ENCODE measurements at places on chromosomes 4 and X.

DNA sequence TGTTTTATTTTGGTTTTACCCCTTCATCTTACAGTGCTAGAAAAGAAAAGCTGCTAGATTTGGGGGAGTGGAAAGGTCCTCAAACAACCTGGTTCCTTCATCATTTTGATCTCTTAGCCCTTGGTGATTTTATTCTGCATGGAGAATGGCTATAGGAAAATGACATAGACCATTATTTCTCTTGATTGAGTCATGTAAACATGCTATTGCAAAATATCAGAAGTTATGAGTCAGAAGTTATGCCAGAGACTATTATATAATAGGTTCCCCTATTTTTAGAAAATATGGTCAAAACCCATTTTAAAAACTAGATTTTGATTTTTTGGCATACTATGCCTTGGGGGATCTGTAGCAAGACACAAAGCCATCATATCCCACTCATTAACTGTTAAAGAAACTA lies 83.7 kb upstream of the FAM9C start:
- no peak for DNase-seq

DNA sequence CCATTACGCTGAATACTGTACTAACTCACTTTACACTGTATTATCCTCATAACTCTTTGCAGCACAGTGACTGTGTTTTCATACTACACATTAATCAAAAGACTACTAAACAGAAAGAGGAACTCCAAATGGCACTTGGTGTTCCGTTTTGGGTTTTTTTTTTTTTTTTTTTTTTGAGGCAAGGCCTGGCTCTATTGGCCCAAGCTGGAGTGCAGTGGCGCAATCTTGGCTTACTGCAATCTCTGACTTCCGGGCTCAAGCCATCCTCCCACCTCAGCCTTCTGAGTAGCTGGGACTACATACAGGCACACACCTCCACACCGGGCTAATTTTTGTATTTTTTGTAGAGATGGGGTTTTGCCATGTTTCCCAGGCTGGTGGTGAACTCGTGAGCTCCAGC lies 10.7 kb downstream of the KLHL8 start:
- no peak for DNase-seq

DNA sequence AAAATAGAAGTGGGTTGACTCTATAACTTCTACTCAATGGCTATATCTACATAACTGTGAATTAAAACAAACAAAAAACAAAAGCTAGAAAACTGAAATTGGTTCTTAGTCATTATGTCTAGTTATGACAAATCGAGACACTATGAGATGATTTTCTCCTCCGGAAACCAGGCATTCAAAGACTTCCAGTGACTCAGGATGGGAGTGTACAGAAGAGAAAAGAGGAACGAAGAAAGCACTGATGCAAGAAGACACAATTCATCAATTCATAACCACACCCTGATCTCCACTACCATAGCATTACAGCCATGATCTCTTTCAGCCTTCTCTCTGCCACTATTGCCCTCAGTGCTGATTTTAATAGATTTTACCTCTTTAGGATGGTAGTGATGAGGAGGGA lies 253.6 kb downstream of the CBLL2 start:
- no peak for DNase-seq

DNA sequence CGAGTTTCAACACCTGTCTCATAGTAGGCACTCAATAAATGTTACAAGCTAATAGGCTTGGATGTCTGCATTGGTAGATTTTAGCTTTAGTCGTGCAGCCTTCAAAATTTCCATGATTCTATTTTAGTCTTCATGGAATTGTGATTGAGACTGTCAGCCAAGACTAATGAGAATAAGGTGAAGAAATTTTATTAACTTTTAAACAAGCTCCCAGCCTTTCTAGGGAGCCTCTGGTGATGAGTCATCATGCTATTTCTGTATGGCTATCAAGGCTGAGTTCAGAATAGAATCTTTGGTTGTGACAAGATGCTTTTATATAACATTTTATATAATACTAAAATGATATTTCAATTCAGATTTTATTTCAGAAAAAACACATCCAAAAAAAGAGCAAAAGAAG lies 685.8 kb downstream of the GABRG1 start:
- no peak for DNase-seq

- DNase-seq, result no peak
Observed at GRCh38 chr4:165635381-165635780, 237.7 kb upstream of the TLL1 start.

- DNase-seq, result no peak
Observed at GRCh38 chr4:46927201-46927600, 18.2 kb upstream of the COX7B2 start.

DNA sequence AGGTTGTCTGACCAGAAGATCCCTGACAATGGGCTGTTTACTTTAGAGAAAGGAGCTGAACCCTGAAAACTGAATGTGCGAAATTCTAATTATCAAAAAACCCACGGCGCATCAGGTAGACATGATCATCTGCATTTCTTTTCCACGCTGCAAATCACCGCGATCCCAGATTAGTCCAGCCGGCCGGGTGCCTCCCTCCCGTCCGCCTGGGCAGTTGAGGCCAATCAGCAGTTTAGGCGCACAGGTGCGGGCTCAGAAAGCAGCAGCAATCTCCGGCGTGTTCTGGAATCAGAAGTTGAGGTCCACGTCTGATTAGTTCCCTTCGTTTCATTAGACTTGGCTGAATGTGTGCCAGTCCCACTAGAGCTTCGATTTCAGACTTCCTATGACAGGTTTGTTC lies 73.9 kb downstream of the ACOX3 start:
- no peak for DNase-seq

GRCh38 chr4:7513671-7514070 lies 78.9 kb upstream of the PSAPL1 start:
- DNase-seq, result no peak

- no peak for DNase-seq
Observed at GRCh38 chr4:164931551-164932324, 45.7 kb downstream of the TRIM61 start.

- DNase-seq, result no peak
Observed at GRCh38 chrX:105451401-105451800, 230.9 kb upstream of the TEX13A start.

GRCh38 chr4:17241835-17242234 lies 270.1 kb downstream of the QDPR start:
- DNase-seq, result no peak

DNA sequence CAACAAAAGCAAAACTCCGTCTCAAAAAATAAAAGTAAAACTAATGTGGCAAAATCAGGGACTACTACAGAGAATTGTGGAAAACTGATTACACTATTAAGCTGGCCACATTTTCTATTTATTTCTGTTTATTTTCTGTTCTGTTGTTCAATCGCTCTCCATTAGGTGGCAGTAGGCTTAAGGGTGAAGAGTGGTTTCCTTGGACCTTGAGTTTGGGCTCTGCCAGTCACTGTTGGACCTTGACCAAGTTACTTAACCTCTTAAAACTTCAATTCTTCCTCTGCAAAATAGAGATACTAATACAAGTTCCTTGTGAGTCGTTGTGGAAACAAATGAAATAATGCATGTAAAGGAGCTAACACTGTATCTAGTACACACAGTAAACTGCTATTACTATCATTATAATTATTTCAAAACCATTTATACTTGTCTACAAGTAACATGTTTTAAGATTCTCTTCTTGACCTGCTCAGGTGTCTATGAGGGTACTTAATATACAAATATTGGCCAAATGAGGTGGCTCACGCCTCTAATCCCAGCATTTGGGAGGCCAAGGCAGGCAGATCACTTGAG lies 15.2 kb downstream of the HSD17B11 start:
- DNase-seq, result peak; percentile 47

DNA sequence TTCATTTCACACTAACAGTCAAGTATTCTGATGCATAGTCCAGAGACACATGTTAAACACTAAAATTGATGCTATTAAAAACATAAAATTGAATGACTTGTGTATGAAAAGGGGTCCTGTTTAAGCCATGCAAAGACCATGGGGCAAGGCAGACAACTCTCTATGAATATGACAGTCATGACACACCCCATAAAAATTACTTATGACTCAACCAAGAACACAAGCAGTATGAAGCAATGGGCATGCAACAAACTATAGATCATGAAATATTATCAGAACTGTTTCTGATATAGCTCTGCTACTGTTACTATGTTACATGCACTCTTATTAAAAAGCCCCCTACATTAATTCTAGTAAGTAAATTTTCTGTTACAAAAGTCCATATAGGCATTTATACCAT lies 57.5 kb upstream of the ZCCHC13 start:
- no peak for DNase-seq

GRCh38 chr4:20614816-20615215 lies 85.4 kb upstream of the PACRGL start:
- DNase-seq, result no peak

- no peak for DNase-seq
Observed at GRCh38 chrX:154981116-154981411, 41.5 kb downstream of the F8 start.

Measured in SK-N-SH (cell line).